ENCODE measurements at places on chromosomes 7 and 10.

DNA sequence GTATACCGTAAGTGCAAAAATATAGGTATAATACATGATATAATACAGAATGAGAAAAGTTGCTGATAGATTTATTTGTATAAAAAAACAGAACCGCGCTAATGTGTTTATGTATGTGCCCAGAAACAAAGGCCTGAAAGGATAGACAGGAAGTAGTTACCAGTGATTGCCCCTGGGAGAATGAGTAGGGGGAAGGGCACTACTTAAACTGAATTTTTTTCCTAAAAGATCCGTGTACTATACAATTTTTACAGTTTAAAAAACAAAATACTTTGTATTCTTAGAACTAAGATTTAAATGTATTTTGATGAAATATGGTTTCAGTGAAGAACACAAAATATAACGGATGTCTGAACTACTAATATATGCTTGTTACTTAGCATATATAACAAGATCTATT, 2.9 kb downstream of the IPMK start:
- DNase-seq: no peak

DNA sequence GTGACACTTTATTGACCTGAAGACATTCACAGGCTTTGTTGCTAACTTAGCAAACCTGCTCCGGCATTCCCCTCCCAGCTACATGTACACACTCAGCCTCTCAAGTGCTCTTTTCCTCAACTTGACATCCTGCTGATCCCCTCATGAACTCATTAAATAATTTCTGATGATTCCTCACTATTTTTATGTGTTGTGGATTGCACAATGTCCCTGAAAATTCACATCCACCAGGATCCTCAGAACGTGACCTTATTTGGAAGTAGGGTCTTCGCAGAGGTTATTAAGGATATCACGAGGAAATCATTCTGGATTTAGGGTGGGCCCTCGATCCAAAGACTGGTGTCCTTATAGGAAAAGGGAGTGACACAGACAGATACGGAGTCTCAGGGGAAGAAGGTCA, 27.3 kb downstream of the FIGNL1 start:
- no peak for DNase-seq

- no peak for DNase-seq
These were observed 1.0 kb downstream of the URGCP start for GRCh38 chr7:43905209-43905946.

DNA sequence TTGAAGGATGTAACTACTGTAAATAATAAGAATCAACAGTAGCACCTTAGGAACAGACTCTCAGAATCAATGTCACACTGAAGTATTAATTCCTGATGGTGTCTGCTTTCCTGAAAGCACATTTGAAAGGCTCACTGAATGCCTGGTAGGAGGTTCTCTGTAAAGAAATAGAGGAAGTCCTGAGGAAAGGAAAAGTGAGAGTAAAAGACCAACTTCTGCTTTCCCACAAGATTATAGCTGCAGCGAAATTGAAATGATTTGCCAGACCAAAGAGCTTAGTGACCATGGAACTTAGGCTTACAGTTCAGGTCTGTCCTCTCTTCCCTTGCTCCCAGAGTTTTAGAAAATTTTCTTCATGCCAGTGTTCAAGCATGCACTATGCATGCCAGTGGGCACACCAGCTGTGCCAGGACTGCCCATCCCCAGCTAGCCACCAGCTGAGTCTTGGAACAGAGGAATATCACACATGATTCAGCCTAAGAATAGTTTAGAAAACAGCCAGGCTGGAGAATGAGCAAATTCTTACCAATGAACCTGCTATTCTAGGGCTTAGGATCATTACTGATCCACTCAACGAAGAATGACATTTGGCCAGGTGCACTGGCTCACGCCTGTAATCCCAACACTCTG, 123.2 kb downstream of the HERPUD2 start:
- no peak for DNase-seq

DNA sequence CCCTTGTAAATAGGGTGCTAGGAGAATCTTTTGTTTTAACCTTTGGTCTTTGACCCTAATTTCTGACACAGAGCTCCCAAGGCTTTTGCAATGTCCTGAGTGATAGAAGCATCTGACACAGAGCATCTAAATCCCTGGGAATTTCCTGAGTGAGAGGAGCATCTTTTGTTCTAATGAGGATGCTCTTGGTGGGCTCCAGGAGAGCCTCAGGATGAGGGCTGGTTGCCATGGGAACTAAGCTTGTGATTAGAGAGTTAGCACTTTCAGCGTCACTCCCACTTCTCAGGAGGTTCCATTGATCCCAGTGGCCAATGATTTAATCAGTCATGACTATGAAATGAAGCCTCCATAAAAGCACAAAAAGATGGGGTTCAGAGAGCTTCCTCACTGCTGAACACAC, 264.8 kb downstream of the KIF20B start:
- DNase-seq: no peak

GRCh38 chr7:101303102-101303701, 18.4 kb downstream of the IFT22 start:
- no peak for DNase-seq

DNA sequence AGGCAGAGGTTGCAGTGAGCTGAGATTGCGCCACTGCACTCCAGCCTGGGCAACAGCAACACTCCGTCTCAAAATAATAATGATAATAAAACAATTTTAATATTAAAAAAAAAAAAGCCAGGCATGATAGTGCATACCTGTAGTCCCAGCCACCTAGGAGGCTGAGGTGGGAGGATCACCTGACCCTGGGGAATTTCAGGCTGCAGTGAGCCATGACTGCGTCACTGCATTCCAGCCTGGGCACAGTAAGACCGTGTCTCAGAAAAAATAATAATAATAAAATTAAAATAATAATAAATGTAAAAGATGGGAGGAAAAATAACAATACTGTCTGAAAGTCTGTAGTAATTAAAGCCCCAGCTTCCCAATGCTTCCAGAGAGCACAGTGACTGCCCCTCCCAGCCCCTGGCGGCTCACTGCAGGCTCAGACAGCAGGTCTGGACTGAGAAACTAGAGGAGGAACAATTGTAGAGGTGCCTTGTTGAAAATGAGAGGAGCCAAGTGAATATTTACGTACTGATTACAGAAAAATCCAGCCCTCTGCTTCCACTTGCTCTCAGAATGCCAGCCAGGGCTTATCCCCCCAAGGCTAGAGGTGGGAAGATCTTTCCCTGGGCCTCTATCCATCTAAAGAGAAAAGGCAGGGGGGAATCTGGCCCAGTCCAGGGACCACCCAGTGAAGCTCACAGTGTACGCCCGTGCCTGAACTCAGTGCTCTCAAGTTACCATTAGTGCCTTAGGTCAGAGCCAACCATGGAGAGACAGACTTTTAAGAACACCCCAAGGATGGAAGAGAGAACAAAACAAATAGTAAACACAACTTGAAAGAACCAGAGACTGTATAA, 112.8 kb downstream of the PARD3 start:
- no peak for DNase-seq

- no peak for DNase-seq
These were observed 1.3 kb downstream of the EIF4EBP2 start for GRCh38 chr10:70405037-70405824.

- no peak for DNase-seq
These were observed 13.7 kb downstream of the KIN start for GRCh38 chr10:7773845-7774801.
